ENCODE measurements at places on chromosomes 3 and 15.

DNA sequence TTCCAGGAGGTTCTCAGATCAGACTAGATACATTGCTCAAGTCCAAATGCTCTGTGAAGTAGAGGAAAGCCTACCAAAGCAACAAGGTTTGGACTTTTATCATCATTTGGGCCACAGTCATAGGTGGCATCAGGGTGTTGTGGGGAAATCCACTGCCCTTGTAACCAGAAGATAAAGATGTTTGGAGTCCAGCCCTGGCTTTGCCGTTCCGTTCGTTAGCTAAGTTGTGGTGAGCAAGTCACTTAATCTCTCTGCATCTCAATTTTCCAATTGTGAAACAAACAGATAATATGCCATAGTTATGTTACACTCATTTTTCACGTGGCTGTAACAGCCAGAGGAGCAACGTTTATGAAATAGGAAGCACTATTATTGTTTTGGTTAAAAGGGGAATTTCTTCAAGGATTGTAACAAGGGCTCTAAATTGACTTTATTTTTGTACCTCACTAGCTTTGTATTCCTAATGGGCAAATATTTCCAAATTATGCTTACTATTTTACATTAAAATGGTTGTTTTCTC, 125.6 kb downstream of the CD47 start:
- no peak for DNase-seq

- DNase-seq: no peak
Measured at GRCh38 chr15:91956026-91956723, 102.7 kb downstream of the SLCO3A1 start.

- no peak for DNase-seq
Measured at GRCh38 chr3:71906976-71907375, 122.0 kb upstream of the PROK2 start.

GRCh38 chr3:11847607-11848006, 922 bp upstream of the TAMM41 start:
- DNase-seq: no peak

GRCh38 chr3:127068871-127069270, 86.0 kb downstream of the PLXNA1 start:
- no peak for DNase-seq

DNA sequence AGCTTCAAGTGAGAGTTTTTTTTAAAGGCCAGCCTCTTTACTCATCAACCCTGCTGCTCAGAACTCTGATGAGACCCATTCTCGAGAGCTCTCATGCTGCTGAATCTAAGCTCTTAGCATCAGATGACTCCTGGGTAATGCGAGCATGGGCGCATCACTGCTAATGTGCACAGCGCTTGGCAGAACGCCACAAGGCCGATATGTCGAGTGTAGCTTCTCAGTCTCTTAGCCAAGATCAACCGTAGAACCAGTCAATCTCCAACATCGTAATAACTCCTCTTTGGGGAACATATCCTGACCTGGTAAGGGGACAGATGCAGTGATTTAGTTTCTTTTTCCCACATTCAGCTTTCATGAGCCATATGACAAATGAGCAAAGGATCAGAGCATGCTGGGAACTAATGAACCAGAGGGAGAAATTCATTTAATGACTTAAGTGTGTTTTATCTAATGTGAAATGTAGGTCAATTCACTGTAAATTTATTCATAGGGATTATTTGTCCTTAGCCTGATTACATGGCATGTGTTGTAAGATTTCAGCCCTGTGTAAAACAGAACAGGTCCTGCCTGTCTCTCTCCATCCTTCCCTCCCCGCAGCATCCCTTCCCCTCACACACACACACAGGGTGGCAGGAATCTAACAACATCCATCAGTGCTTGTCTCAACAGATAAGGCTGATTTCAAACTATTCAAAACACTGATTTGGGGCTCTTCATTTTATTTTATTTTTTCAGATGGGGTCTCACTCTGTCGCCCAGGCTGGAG, 195.4 kb upstream of the C2CD4B start:
- no peak for DNase-seq

GRCh38 chr3:128326051-128326823, 140.5 kb downstream of the DNAJB8 start:
- DNase-seq: no peak

DNA sequence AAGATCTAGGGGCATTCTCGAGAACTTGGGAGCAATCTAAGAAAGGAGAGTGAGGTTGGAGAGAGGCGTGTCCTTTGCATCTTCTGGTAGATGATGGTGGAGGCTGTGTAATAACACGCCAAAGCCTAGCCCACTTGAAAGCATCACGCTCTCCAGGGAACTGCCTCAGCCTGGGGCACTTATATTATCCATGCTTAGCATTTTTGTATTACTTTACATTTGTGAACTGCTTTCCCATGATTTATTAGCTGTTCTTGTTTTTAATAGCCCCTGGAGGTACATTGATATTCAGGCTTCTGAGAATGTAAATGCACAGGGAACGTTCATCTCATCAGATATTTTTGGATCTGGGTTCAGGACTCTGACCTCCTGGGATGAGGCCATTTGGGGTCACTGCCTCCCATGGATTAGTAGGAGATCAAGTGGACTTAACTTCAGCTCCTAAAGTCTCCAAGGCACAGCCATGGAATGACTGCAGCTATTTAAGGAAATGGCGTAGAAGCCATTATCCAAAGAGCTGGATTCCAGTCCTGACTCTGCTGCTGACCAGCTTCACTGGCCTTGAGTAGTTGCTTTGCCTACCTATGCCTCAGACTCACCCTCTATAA, 124.9 kb downstream of the LPP start:
- DNase-seq: no peak

- no peak for DNase-seq
Measured at GRCh38 chr3:196604548-196604947, 34.9 kb upstream of the NRROS start.

DNA sequence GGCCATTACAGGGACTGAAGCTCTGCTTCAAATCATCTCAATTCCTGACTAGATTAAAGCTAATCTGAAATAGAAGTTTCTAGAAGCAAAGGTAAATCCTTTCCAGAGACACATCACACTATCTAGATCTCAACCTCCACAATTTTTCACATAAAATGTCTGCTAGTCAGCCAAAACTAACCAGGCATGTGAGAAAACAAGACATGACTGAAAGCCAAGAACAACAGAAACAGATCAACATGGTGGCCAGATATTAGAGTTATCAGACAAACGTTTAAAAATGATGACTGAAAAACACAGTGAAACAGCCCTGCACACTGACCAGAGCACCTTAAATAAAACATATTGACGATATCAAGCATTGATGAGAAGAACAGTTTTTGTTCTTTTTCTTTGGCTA, 59.1 kb downstream of the SUMF1 start:
- DNase-seq: no peak

GRCh38 chr3:38455639-38456430, 2.1 kb downstream of the ACVR2B start:
- DNase-seq: no peak

GRCh38 chr3:158152186-158152585, 42.3 kb downstream of the RSRC1 start:
- no peak for DNase-seq

DNA sequence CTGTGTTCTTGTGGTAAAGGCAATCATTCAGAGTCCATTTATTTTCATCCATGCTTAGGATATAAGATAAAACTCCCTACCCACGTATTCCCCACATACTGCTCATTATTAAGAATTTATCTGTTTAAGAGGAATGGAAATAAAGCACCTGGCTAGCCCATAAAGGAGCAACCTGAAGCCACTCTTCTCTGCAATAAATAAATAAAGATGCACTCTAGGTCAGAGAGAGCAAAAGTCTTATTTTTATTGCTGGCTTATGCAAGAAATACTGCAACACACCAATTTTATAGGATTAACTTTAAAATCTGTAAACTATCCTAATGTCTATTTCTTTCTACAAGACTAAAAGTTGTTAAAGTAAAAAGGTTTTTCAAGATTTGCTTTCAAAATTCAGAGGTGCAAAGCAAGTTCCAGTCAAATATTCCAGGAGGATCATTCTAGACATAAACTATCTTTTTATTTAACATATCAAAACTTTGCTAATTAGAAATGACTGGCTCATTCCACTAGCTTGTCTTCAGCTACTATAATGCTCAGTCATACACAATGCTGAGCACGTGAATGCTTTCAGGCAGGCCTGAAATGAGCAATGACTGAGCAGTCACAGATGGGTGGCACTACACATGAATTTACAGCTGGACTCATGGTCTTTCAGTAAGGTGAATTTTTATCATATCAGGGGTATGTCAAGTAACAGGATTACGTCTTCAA, 7.1 kb downstream of the TJP1 start:
- DNase-seq: no peak

DNA sequence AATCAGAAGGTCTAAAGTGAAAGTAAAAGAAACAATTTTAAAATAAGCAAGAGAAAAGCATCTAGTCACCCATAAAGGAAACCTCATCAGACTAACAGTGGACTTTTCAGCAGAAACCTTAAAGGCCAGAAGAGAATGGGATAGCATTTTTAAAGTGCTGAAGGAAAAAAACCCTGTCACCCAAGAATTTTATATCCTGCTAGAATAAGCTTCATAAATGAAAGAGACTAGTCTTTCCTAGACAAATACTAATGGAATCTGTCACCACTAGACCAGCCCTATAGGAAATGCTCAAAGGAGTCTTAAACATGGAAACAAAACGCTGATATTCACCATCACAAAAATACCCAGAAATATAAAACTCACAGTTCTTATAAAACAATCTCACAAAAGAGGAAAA, 46.9 kb downstream of the TAMM41 start:
- DNase-seq: no peak

- no peak for DNase-seq
Measured at GRCh38 chr3:78751266-78751665, 1016.5 kb downstream of the ROBO1 start.

DNA sequence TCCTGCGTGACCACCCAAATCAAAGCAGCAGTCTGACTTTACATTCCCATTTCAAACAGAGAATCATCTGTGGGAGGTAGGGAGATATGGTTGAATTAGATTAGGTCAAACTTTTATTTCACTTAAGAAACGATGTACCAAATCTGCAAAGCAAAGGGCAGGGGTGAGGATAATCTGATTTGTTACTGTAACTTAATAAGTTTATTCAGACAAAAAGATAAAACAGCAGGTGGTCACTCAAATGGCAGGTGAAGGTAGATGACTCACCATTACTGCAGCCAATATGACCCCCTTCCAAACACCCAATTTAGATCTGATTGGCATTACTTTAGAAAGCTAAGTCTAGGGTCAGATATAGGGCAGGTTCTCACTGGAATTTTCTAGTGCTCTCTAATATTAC, 651.0 kb upstream of the NAALADL2 start:
- no peak for DNase-seq

DNA sequence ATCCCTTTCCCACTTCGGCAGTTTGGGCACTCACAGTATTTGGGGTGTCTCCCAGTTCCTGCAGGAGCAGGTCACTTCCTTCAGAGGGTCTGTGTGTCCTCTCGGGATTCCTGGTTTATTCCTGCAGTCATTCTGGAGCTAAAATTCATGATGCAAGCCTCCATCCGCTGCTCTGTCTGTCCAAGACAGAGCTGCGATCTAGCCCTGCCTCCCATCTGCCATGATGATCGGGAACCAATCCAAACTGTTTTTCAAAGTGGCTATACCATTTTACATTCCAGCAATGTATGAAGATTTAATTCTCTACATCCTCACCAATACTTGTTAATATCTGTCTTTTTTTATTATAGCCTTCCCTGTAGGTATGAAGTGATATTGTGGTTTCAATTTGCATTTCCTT, 273.0 kb downstream of the EPHB1 start:
- no peak for DNase-seq

DNA sequence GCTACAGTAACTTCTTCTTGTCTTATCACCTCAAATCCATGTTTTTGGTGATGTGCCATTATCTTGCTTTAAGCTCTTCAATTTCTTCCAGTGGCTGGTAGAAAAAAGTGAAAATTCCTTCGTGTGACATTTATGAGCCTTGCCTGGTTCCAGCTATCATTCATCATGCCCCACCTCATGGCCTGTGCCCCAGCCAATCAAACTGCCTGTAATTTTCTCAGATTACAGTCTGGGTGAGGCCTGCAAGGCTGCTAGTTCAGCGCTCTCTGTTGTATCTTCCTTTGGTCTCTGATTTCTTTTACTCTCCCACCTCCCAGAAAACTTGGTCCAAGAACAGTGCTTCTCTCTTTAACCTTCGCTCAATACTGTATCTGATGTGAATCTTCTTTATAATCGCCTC, 249.3 kb upstream of the ZNF717 start:
- no peak for DNase-seq

GRCh38 chr3:184586851-184587250, 25.3 kb downstream of the EPHB3 start:
- DNase-seq: no peak

GRCh38 chr15:95709959-95710695, 620.4 kb upstream of the NR2F2 start:
- DNase-seq: no peak

DNA sequence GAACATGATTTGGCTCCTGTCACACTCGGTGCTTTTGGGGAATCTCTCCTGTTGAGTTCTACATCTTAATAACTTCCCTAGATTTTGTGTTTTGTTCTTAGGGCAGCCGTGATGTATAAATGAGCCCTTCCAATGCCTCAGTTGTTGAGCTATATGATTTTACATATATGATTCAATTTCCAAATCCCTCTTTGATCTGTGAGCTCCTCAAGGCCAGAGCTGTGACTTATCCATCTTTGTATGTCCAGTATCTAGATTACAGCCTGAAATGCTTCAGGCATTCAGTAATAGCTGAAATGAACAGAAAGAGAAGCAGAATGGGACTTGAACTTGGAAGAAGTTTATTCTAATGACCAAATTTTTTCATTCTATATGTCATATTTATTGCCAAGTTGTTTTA, 26.6 kb downstream of the CGGBP1 start:
- no peak for DNase-seq

DNA sequence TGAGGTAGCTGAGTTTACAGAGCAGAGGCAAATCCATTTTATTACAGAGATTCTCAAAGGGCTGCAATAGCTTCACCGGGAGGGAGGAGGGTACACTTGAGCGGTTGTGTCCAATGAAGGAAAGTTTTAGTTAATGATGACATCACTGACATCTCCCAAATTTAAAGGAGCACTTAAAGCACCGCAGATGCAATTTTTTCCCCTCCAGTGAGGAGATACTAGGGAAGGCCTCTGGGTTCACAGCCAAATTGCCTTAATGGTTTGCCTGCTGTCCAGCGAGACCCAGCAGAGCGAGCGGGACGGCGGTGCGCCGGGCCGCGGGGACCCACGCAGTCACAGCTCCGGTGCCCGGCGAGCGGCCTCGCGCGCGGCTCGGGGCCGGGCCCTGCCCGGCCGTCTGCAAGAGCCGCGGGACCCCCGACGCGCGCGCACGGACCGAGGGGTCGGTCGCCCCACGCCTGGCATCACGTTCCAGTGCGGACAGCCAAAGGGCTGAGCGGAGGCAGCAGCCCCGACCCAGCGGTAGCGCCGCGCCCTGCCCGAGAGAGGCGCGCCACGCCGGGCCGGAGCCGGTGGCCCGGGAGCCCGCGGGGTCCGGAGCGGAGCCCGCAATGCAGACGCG, 160.5 kb upstream of the CHRNA7 start:
- no peak for DNase-seq

- no peak for DNase-seq
Measured at GRCh38 chr3:102301155-102301880, 133.5 kb upstream of the ZPLD1 start.

- DNase-seq: no peak
Measured at GRCh38 chr3:115512565-115513415, 110.5 kb upstream of the GAP43 start.

Measured in fibroblast of skin of left biceps (primary cell).